MG63 (cell line): ENCODE measurements at places on chromosomes 5 and 9. TPM values are rescaled to one million over a fixed set of nuclear protein-coding genes. Genes with fewer than 3 reads are reported as not detected.

The CDH6 gene
- total RNA-seq = 242 and 244 TPM in 2 replicates

The ARID3C gene
- 0.16 TPM in 1 of 2 replicates, not detected in the other for total RNA-seq

The BTF3 gene
- total RNA-seq = 284 and 469 TPM in 2 replicates

The IRX1 gene
- total RNA-seq = 7.4 and 16.7 TPM in 2 replicates

The ADGRD2 gene
- not detected in 2 replicates for total RNA-seq

The ADAMTS2 gene
- total RNA-seq = 88.7 and 141 TPM in 2 replicates

The CDC23 gene
- total RNA-seq = 33.8 and 44.3 TPM in 2 replicates

The ATG12 gene
- 102 and 108 TPM in 2 replicates for total RNA-seq

The GAS1 gene
- total RNA-seq = 6.5 and 12.4 TPM in 2 replicates

The CMBL gene
- 23.3 and 29.1 TPM in 2 replicates for total RNA-seq
